ENCODE measurements at places on chromosomes 3 and 15.

- DNase-seq: no peak
Measured at GRCh38 chr3:172582712-172583111, 59.5 kb upstream of the TNFSF10 start.

- no peak for DNase-seq
Measured at GRCh38 chr3:49554633-49555265, 472 bp downstream of the BSN start.

DNA sequence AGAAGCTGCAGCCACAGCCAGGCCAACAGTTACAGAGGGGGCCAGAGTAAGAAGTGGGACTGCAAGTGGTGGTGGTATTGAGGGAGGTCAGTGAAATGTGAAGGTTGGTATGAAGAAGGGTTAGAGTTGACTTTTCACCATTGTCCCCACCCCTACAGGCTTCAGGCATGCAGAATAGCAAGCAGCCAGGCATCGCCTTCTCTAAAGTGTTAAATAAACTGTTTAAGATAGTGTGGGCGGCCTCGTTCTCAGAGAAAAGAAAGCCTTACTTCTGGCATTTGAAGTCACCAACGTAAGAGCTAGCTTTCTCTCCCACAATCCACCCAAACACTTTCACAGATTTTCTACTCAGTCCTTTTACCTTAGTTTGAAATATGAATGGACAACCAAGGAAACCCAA is 230.0 kb upstream of the CTDSPL start:
- no peak for DNase-seq

DNA sequence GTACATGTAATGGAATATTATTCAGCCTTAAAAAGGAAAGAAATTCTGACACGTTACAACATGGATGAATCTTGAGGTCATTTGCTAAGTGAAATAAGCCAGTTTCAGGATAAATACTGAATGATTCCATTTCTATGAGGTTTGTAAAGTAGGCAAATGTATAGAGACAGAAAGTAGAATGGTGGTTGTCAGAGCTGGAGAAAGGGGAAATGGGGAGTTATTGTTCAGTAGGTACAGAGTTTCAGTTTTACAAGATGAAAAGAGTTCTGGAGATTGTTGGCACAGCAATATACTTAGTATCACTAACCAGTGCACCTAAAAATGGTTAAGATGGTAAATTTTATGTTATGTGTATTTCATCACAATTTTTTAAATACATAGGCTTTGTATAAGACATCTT is 60.6 kb downstream of the USP8 start:
- no peak for DNase-seq

- no peak for DNase-seq
Measured at GRCh38 chr3:73379465-73379864, 245.3 kb downstream of the PDZRN3 start.

- DNase-seq: no peak
Measured at GRCh38 chr15:43125100-43125661, 8.2 kb upstream of the TMEM62 start.

GRCh38 chr15:74907163-74907870 is 666 bp upstream of the FAM219B start:
- DNase-seq: no peak

- no peak for DNase-seq
Measured at GRCh38 chr15:31393444-31394091, 66.9 kb downstream of the KLF13 start.

DNA sequence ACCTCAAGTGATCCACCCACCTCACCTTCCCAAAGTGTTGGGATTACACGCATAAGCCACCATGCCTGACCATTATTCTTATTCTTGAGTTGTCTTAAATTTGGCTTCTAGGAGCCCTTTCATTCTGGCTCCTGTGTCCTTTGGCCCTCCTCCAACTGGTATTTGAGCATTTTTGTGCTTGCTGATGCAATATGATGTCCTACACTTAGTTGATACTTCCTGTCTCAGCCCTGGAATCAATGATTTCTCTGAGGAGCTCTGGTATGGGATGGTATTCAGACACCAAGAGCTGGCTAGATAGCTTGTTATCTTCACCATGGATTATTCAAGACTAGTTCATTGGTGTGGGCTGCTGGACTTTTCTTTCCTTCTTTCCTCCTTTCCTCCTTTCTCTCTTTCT is 25.4 kb downstream of the ZNF621 start:
- no peak for DNase-seq

- DNase-seq: no peak
Measured at GRCh38 chr3:28290863-28291300, 49.5 kb downstream of the CMC1 start.

GRCh38 chr3:191566469-191566868 is 105.5 kb downstream of the PYDC2 start:
- DNase-seq: no peak

- DNase-seq: no peak
Measured at GRCh38 chr3:156620260-156620659, 54.1 kb upstream of the TIPARP start.

DNA sequence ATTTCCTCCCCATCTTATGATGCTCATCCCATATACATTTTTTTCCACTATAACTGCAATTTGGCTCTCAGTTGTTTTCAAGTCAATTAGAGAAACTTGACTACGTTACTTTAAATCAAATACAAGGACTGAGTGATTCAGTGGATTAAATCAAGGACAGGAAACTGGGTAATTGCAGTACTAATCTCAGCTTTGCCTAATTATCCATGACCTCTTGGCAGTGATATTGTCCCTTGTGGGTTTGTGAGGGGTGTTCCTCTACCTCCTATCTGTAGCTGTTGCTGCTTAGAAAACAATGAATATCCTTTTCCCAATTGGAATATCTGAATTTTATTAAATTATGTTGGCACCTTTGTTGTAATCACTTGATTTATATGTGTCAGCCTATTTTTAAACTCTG is 79.4 kb downstream of the ZPLD1 start:
- DNase-seq: no peak

DNA sequence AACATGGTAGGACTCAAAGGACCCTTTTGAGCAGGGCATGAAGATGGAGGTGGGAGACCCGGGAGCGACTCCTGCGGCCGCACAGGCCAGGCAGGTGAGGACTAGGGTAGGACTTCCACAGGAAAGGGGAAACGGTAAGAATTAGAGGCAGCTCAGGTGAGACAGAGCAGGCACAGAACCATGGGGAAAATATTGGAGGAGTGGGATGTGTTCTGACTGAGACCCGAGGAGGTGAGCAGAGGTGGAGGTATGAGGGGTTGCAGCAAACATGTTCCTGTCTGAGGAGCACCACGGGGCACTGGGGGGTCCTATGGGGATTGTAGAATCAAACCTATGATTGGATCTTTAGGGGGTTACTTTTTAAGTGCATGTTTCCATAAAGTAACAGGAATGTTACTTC is 1.4 kb upstream of the ISG20 start:
- no peak for DNase-seq

DNA sequence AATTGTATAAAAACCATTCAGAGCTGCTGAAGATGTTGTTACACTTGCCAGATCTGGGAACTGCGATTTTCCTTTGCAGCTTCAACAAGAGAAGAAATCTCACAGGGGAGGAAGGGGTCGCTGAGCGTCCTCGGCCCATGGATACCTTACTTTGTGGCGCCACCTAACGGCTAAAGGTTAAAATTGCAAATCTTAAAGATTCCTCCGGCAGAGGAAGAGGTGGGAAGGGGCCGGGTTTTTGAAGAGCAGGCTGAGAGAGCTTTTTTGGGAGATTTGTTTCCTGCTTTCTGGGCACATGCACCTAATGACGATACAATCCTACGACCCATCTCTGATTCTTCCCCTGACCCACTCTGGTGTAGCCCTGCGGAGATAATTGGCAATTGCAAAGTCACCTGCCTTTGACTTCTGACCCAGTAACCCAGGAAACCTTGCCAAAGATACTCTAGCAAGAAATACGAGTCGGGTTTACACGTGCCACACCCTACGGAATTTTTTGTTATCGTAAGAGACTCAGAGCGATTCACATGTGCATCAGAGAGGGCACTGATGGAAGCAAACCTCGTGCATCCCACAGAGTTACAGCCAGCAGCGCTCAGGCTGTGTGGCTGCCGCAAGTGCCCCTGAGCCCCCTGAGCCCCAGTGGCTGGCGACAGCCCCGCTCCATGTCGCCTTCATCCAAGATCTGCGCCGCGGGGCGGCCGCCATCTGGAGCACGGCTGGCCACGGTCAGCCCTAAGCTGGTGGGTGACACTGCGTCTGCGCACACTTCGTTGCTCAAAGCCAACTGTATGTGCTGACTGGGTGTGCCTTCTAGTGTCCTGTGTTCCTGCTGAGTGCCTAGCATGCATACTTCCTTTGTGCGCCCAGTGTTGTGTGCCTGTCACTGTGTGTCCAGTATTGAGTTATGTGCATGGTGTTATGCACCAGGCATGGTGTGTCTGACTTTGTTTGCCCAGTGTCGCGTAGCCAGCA is 55.2 kb upstream of the CHRNA7 start:
- no peak for DNase-seq

DNA sequence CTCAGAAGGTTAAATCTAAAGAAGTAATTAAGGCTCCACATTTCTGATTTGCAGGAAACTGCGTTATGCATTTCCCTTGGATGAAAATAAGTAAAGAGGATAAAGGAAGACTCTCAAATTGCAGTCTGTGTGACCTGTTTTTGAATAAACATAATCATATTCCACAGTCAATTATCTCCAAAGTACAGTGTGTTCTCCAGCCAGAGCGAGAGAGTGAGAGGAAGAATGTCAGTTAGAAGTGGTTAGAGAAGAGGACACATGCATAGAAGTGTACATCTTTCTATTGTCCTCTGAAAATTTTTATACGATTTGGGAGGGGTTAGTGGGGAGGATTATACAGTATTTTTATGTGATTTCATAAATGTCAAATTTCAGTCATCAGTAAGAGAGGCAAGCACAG is 487.1 kb downstream of the LPP start:
- no peak for DNase-seq

- no peak for DNase-seq
Measured at GRCh38 chr15:76999996-77000395, 5.1 kb downstream of the PSTPIP1 start.

- no peak for DNase-seq
Measured at GRCh38 chr3:69856965-69857705, 117.9 kb downstream of the MITF start.

- DNase-seq: no peak
Measured at GRCh38 chr15:88491158-88491557, 23.6 kb downstream of the MRPS11 start.

GRCh38 chr3:59714066-59714465 is 664.2 kb upstream of the CFAP20DC start:
- no peak for DNase-seq

DNA sequence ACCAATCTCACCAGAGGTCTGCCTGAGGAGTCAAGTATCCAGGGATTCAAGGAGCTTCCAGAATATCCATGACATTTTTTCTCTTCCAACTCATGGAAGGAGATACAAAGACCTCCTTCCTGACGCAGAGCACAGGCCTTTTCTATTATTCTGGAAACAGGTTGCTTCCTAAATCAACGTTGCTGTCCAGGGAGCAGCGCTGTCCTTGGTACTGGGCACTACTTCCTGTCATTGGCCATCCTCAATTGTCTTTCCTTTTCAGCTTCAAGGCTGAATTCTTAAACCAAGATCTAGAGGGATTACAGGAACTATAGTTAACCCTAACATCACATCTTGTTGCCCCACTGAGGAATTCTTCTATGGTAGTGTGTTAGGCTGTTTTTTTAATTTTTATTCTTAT is 50.4 kb upstream of the TBC1D21 start:
- no peak for DNase-seq

GRCh38 chr15:100106732-100107131 is 235.0 kb downstream of the ADAMTS17 start:
- DNase-seq: no peak

GRCh38 chr3:151145713-151146070 is 57.3 kb downstream of the GPR171 start:
- no peak for DNase-seq

- no peak for DNase-seq
Measured at GRCh38 chr15:60526127-60526616, 47.2 kb upstream of the ICE2 start.

GRCh38 chr3:12287727-12288181 is 1.1 kb upstream of the PPARG start:
- no peak for DNase-seq

DNA sequence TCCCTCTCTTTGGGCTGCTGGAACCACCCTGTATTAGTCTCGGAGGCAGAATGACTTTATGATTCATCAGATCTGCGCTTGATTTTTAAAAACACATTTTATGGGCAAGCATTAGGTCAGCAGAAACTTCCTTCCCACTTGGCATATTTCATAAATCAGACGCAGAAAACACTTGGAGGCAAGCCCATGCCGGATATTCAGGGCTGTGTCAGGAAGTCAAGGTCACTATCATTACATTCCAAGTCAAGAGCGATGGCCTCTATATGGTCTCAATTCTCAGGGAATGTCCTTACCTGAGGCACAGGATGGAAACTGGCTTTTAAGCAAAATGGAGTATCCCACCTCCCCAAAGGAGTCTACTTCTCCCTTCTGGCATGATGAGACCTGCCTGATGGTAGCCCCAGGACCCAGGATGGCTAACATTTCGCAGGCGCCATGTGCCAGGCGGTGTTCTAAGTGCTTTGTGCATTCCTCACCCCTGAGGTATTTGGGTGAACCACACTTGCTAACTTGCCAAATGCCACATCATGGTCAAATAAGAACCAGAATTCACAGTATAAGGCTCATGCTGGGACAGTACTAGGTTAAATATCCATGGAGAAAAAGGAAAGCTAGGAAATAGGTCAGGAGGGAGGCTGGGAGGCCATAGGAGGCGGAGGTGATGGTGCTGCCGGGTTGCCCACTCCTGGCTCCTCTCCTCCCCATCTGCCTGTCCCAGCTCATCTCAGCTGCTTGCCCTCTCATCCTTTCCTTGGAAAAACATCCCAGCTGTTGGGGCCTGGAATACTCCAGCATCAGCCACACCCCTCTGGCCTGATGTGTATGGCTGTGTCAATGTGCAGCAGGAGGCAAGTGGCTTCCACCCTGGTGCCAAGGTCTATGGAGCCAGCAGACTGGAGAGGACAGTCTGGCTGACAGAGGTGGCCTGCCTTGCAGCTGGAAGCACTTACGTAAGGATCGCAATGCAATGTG is 18.8 kb downstream of the BCL2L10 start:
- DNase-seq: peak; percentile 19

DNA sequence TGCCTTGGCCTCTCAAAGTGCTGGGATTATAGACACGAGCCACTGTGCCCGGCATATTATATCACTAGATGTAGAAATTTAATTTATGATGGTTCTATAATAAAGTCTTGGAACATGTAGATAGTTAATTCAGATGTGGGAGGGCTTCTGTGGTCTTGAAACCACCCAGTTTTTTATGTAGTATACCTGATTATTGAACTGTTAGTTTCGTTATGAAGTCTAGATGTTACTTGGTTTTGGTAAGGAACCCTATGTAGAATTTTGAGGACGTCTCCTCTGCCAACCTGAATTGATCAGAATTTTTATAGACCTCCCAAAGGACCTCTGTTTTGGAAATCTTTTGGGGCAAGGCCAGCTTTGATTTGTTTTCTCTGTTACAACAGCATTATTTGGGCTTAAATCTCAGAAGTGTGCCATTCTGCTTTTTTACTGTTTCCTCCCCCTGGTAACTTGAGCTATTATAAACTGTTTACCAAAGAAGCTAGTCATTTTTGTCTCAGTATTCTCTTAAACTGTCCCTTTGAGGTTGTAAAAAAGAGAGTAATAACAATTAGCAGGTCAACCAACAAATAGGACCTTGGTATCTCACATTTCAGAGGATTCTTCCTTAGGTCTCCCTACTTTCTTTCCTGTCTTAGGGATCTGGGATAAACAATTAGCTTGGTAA is 20.8 kb downstream of the AKAP13 start:
- DNase-seq: no peak

- DNase-seq: no peak
Measured at GRCh38 chr3:20104167-20104661, 64.0 kb downstream of the KAT2B start.

- no peak for DNase-seq
Measured at GRCh38 chr3:156513619-156514018, 41.3 kb downstream of the SSR3 start.

- DNase-seq: no peak
Measured at GRCh38 chr3:140762746-140763145, 84.9 kb downstream of the TRIM42 start.

Data from thoracic aorta (tissue), 2 donors.